ENCODE measurements at places on chromosomes 1 and 21. TPM values are rescaled to one million over a fixed set of nuclear protein-coding genes. Genes with fewer than 3 reads are reported as not detected.

Gene PGLYRP4
- not detected for total RNA-seq

Gene KLHDC8A
- 0.42 TPM for total RNA-seq

DNA sequence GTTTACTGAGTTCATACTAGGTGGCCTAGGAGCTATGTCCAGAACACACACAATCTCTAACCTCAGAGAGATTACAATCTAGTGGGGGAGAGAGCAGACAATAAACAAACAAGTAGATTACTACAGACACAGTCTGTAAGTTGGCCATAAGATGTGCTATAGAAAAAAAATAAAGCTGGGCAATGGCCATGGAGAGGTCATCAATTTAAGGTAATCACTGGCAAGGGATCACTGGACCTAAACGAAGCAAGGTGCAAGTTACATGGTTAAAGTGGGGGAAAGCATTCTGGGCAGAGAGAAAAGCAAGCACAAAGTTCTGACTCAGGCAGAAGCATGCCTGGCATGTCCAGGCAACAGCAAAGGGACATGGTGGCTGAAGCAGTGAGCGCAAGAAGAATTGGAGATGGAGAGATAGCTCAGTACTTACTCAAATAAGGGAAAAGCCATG, 147.0 kb downstream of the RERE start:
- peaks cover 50% of the 10 kb centered on the region for H3K4me1 ChIP-seq
- H3K36me3 ChIP-seq = no peaks in the 10 kb centered on the region
- H3K27ac ChIP-seq = no peak overlapping the region
- peak overlapping the region; percentile 16 for H3K4me3 ChIP-seq
- no peaks in the 10 kb centered on the region for H3K27me3 ChIP-seq

- H3K27me3 ChIP-seq = no peaks in the 10 kb centered on the region
- no peak overlapping the region for H3K4me3 ChIP-seq
- no peaks in the 10 kb centered on the region for H3K36me3 ChIP-seq
- no peak for DNase-seq
- H3K27ac ChIP-seq = no peak overlapping the region
- no peaks in the 10 kb centered on the region for H3K4me1 ChIP-seq
Measured at GRCh38 chr1:22364326-22364650, 87.4 kb upstream of the ZBTB40 start.

Gene NME7
- total RNA-seq = 28.5 TPM

- H3K36me3 ChIP-seq = no peaks in the 10 kb centered on the region
- no peak overlapping the region for H3K4me3 ChIP-seq
- H3K27ac ChIP-seq = no peak overlapping the region
- H3K4me1 ChIP-seq = peaks cover 4% of the 10 kb centered on the region
- no peaks in the 10 kb centered on the region for H3K27me3 ChIP-seq
- DNase-seq = no peak
Measured at GRCh38 chr1:214913966-214914365, 168.6 kb upstream of the KCNK2 start.

Gene LENEP
- 1.4 TPM for total RNA-seq

Gene RGS1
- total RNA-seq = not detected

DNA sequence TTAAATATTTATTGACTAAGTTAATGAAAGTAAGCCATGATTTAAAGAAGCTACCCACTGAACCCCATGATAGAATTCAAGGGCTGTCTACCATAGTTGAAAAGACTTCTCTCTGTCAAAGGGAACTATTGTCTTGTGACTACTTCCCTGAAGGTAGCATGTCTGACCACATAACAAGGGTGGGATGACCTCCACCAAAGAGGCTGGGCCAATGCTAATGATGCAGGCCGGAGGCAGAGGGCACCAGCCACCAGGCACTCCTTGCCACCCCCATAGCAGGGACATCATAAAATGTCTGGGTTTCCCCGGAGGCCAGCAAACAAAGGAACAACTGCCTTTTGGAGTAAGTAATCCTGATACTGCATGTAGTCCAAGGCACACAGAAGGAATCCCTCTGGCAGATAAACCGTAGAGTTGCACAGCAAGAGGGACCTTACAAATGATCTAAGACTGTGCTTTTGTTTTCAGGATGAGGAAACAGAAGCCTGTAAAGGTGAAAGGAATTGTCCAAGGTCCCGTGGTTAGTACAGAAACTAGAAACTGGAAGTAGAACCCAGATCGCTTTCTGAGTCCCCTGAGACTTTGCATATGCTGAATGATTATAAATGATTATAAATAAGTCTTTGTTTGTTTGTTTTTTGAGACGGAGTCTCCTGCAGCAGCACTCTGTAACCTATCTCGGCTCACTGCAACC, 33.5 kb upstream of the ITPKB start:
- no peaks in the 10 kb centered on the region for H3K36me3 ChIP-seq
- no peak for DNase-seq
- no peaks in the 10 kb centered on the region for H3K27me3 ChIP-seq
- H3K4me3 ChIP-seq = no peak overlapping the region

DNA sequence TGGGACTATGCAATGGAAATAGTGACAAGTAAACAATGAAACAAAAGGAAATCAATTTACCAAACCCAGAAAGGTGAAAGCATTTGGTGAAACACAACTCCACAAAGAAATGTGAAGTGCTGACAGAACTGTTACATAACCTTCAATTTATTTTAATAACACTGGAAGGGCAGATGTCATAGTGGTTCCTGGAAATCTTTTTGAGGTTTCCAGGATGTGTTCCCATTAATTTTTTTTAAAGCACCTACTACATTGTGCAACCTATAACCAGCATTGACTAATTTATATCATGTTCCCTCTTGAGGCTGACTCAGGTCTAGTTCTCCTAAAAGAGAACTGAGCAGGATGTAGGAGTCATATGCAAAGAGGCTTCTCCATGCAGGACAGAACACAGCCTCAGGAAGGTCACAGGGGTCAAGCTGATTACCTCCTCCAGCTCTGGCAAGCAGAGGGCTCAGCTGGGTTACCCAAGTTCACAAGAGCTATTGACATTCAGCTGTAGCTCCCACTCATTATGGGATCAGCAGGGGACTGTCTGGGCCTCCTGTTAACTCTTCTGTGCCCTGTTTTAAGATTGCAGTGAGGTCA, 157.1 kb upstream of the NRIP1 start:
- peak; percentile 90 for DNase-seq
- H3K27ac ChIP-seq = peak overlapping the region; percentile 12
- H3K27me3 ChIP-seq = no peaks in the 10 kb centered on the region
- peaks cover 16% of the 10 kb centered on the region for H3K4me1 ChIP-seq
- no peaks in the 10 kb centered on the region for H3K36me3 ChIP-seq

Gene NPPA
- not detected for total RNA-seq

GRCh38 chr21:44653123-44653522, 1.3 kb downstream of the KRTAP12-4 start:
- H3K27me3 ChIP-seq = no peaks in the 10 kb centered on the region
- no peaks in the 10 kb centered on the region for H3K4me1 ChIP-seq
- H3K4me3 ChIP-seq = no peak overlapping the region
- no peak for DNase-seq
- no peaks in the 10 kb centered on the region for H3K36me3 ChIP-seq
- no peak overlapping the region for H3K27ac ChIP-seq

- no peaks in the 10 kb centered on the region for H3K4me1 ChIP-seq
- no peaks in the 10 kb centered on the region for H3K36me3 ChIP-seq
- H3K27me3 ChIP-seq = no peaks in the 10 kb centered on the region
Measured at GRCh38 chr1:198680174-198680875, 41.5 kb downstream of the PTPRC start.

GRCh38 chr1:107534632-107535031, 393.8 kb downstream of the NTNG1 start:
- no peaks in the 10 kb centered on the region for H3K4me1 ChIP-seq
- H3K27ac ChIP-seq = no peak overlapping the region
- no peak for DNase-seq

- no peaks in the 10 kb centered on the region for H3K27me3 ChIP-seq
- H3K4me3 ChIP-seq = no peak overlapping the region
- peaks cover 22% of the 10 kb centered on the region for H3K36me3 ChIP-seq
- no peaks in the 10 kb centered on the region for H3K4me1 ChIP-seq
- DNase-seq = no peak
- H3K27ac ChIP-seq = no peak overlapping the region
Measured at GRCh38 chr1:15219280-15220023, 27.6 kb upstream of the FHAD1 start.

- no peaks in the 10 kb centered on the region for H3K27me3 ChIP-seq
- no peak overlapping the region for H3K4me3 ChIP-seq
- H3K36me3 ChIP-seq = no peaks in the 10 kb centered on the region
- DNase-seq = peak; percentile 59
- H3K27ac ChIP-seq = no peak overlapping the region
Measured at GRCh38 chr1:246283771-246284410, 223.2 kb downstream of the SMYD3 start.

Gene NHLH1
- not detected for total RNA-seq

Gene FAM229A
- total RNA-seq = 8.4 TPM

- DNase-seq = no peak
- H3K27ac ChIP-seq = no peak overlapping the region
- H3K4me1 ChIP-seq = peaks cover 8% of the 10 kb centered on the region
- no peaks in the 10 kb centered on the region for H3K36me3 ChIP-seq
- H3K27me3 ChIP-seq = no peaks in the 10 kb centered on the region
- H3K4me3 ChIP-seq = no peak overlapping the region
Measured at GRCh38 chr1:226051365-226051764, 11.2 kb upstream of the H3-3A start.

Gene PRAMEF27
- not detected for total RNA-seq

- peak overlapping the region; percentile 2 for H3K27ac ChIP-seq
- peaks cover 17% of the 10 kb centered on the region for H3K4me1 ChIP-seq
- peaks cover 6% of the 10 kb centered on the region for H3K27me3 ChIP-seq
- DNase-seq = peak; percentile 81
- no peaks in the 10 kb centered on the region for H3K36me3 ChIP-seq
- no peak overlapping the region for H3K4me3 ChIP-seq
Measured at GRCh38 chr1:46757247-46757955, 38.5 kb upstream of the EFCAB14 start.

- peaks cover 32% of the 10 kb centered on the region for H3K36me3 ChIP-seq
- peak within 1 kb of the TSS; percentile 99 for H3K27ac ChIP-seq
- H3K27me3 ChIP-seq = no peaks in the 10 kb centered on the region
- H3K4me3 ChIP-seq = peak within 1 kb of the TSS; percentile 97
Measured at GRCh38 chr21:17819114-17819876, at the start of gene C21orf91. C21orf91 (minus strand) TSS chr21:17819356; CDS start chr21:17818318, 1,038 bp downstream.

DNA sequence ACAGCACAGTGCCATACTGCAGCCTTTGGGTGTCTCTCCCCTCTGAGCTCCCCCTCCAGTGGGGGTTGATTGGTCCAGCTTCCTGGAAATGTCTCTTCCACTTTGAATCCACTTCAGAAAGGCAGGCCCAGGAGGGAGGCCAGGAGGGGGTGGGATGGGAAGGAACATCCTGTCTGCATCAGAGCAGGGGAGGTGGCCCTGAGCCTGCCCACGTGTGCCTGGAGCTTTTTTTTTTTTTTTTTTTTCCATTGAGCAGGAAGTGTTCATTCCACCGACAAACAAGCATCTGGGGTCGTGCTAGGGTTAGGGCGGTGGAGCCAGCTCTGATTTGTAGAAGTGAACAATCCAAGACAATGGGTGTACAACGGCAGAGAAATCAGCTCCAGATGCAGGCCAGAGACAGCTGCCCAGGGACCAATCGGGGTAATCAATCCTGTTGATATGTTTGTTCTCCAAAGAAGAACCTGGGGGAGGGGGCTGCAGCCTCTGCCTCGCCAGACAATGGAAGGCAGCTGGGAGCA, 93.3 kb downstream of the SSBP3 start:
- no peak overlapping the region for H3K4me3 ChIP-seq
- peaks cover 47% of the 10 kb centered on the region for H3K36me3 ChIP-seq
- no peaks in the 10 kb centered on the region for H3K27me3 ChIP-seq
- peak; percentile 67 for DNase-seq
- peaks cover 47% of the 10 kb centered on the region for H3K4me1 ChIP-seq
- peak overlapping the region; percentile 81 for H3K27ac ChIP-seq

DNA sequence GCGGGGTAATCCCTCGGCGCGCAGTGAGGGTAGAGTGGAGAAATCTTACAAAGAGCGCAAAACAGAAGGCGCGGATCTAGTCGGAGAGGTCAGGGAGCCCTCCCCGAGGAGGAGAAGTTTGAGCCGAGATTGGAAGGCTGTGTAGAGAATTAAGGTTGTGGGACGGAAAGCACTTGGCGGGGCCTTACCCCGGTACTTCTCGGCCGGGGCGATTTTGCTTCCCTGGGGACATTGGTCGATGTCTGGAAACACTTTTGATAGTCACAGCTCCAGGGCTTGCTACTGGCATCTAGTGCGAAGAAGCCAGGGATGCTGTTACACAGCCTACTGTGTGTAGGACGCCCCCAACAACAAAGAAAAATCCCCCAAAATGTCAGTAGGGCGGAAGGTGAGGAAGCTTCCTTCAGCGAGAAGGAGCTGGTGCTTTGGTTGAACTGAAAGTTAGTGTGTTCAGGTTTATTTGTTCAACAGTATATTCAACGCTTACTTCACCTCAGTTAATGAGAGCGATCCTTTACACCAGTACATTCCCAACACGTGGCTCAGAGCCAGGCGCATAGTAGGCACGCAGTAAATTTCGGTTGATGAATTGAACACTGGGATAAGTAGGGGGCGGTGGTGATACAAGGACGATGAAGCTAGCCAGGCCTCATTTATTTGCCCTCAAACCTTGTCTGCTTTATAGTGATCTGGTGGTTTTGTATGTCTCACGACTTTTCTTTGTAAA, 807 bp downstream of the CEP85 start:
- no peaks in the 10 kb centered on the region for H3K4me1 ChIP-seq
- no peak for DNase-seq
- H3K4me3 ChIP-seq = peak overlapping the region; percentile 96
- H3K27ac ChIP-seq = peak overlapping the region; percentile 66
- H3K36me3 ChIP-seq = peaks cover 8% of the 10 kb centered on the region

DNA sequence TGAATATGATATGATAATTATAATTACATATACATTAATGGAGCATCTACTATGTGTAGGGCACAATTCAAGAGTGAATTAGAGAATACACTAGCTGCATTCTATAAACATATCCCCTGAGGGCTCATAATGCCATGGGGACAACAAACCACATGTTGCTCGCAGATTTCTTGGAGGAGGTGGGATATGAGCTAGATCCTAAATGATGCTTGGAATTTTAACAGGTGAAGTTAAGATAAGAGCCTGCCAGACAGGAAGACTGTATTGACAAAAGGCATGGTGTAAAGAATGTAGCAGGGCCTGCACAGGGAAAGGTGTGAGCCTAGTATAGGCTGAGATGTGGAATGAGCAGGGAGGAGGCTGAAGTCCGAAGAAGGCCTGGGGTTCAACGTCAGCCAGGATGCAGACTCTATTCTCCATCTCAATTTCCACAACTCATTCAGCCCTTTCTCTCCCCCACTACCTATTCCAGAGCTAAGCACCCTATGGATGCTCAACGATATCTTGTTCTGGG, 120.2 kb downstream of the ELAVL4 start:
- H3K27ac ChIP-seq = no peak overlapping the region
- H3K36me3 ChIP-seq = no peaks in the 10 kb centered on the region
- peak; percentile 62 for DNase-seq
- H3K4me3 ChIP-seq = no peak overlapping the region
- H3K27me3 ChIP-seq = no peaks in the 10 kb centered on the region
- no peaks in the 10 kb centered on the region for H3K4me1 ChIP-seq

DNA sequence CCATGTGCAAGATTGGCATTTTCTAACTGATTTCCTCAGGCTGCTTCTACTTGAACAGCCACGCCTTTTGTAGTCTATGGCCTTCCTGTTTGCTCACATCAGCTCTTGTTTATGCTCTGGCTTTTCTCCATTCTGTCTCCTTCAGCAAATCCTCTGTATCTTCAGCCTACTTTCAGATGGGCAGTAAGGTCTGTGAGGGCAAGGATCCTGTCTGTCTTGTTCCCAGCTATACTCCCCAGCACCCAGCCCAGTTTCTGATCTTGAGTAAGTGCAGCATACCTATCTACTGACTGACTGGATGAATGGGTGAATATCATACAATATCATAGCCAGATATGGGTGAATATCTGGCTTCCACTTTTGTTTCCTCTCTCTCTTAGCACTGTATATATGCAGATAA, 438.1 kb downstream of the LMO4 start:
- H3K4me1 ChIP-seq = no peaks in the 10 kb centered on the region
- no peaks in the 10 kb centered on the region for H3K27me3 ChIP-seq
- H3K27ac ChIP-seq = no peak overlapping the region
- no peak for DNase-seq
